ENCODE measurements at places on chromosomes 7 and 10.

DNA sequence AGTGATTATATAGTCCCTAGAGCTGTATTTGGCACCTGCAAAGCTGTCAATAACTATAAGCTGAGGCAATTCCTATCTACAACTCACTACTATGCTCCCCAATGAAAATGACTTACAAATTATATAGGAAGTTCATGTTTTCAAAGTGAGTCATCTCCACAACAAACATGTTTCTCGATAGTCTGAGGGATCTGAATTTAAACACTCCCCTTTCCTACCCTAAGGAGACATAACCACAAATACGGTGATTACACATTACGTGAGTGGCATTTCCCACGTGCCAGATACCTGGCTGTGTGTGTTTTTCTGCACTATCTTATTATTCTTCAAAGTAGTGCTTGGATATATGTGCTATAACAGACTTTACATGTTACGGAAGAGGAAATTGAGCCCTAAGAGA, 122.5 kb upstream of the C1QL3 start:
- DNase-seq: no peak

DNA sequence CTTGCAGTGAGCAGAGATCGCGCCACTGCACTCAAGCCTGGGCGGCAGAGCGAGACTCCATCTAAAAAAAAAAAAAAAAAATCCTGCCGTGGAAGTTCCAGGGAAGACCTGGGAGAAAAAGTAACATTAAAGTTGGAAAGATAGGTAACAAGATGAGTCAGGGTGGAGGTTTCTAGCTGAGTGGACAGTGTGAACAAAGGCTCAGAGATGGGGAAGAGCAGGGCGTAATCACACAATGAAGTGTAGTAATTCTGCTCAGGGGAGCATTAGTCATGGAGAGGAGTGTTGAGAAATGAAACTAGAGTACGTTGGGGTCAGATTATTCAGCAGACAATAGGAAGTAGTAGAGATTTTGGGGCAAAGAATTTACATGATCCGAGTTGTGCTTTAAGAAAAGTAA, 21.6 kb upstream of the WASL start:
- DNase-seq: no peak

DNA sequence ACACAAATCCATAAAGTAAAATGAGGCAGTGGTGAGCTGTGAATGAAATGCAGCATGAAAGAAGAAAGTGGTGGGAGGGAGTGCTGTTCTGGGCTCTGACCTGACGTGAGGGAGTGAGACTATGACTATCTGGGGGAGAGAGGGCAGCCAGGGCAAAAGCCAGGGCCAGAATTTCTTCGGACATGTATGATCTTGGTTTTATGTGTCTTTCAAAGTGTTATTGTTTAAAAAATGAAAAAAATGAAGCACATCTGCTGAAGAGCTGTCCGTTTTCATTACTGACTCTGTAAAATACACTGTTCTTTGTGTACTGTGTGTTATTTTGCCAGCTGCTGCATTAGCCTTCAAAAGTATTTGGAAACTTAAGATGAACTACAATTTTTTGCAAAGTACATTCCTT, 70.2 kb upstream of the KLF14 start:
- DNase-seq: no peak

GRCh38 chr7:38309555-38309954, 36.1 kb upstream of the TARP start:
- DNase-seq: no peak

- no peak for DNase-seq
These were observed 52.4 kb downstream of the SHH start for GRCh38 chr7:155759740-155760430.

GRCh38 chr7:16656141-16656540, 10.2 kb downstream of the BZW2 start:
- no peak for DNase-seq
